ENCODE measurements at places on chromosomes 16 and 17.
A peak's percentile ranks its signal among the peaks of the same experiment; 100 is the strongest.

DNA sequence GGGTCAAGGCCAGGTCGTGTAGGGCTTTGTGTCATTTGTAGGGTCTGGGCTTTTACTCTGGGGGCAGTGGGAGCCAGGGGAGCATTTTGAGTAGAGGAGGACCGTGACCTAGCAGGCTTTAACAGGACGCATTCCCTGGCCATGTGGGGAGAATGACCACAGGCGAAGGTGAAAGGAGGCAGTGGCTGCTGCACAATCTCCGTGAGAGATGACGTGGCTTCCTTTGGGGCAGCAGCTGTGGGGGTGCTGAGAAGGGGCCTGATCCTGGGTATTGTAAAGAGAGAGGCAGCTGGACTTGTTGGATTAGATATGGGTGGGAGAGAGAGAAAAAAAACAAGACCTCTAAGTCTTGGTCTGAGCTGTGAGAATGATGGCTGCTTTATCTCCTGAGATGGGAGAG lies 46.0 kb downstream of the KATNIP start:
- DNase-seq: no peak

- no peak for DNase-seq
Observed at GRCh38 chr17:50252781-50253180, 21.5 kb upstream of the TMEM92 start.

DNA sequence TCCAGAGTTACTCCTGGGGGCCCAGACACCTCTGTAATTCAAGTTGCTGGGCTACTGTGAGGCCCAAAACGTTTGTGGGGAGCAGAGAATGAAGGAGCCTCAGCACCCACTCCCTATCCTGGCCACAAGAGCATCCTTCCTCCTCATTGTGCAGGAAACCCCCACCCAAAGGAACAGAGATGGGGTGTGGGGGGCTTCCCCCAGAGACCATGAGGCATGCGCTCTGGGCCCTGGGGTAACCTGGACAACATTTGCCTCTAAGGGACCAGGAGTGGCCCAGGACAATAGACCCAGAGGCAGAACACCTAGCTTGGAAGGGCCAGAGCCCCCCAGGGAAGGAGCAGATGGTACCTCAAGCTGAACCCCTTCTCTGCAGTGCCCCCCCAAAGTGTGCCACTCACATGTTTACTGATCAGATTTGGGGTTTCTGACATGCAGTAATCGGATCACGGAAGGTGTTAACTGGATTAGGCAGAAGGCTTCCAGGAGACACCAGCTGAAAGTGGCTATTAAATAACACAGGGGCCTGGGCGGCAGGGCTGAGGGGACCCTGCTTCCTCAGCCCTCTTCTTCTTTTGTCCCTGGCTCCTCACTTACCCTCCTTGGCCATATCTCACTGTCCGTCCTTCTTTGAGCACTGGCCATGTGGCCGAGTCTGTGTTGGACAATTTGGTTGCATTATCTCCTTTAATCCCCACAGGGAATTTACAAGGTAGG lies 50.8 kb downstream of the SDK2 start:
- no peak for DNase-seq

GRCh38 chr17:7021993-7022778 lies 664 bp upstream of the BCL6B start:
- DNase-seq: peak; percentile 72

GRCh38 chr17:4209611-4210010 lies 54.2 kb downstream of the ANKFY1 start:
- no peak for DNase-seq

DNA sequence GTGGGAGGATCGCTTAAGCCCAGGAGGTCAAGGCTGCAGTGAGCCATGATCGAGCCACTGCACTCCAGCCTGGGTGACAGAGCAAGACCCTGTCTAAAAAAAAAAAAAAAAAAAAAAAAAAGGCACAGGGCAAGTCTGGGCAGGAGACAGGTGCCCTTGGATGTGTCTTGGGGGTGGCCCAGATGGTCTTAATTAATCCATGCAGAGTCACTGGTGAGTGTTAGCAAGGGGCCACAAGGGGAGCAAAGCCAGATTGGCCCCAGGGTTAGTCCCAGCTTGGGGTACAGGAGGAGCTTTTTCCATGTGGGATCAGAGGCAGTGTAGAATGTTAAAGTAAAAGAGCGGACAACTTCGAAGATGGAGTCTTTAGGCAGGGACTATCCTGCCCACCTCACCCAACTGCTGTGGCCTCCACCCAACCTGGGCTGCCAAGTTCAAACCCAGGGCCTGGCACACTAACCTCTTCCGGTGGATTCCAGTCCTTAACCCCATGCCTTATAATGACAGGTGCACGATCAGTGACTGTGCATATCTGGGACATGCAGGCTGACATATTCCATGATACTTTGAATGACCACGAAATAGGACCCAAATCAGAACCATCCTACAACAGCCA lies 32.2 kb upstream of the MFSD6L start:
- DNase-seq: no peak

GRCh38 chr17:42017866-42018200 lies 594 bp upstream of the DNAJC7 start:
- DNase-seq: no peak

GRCh38 chr17:41012326-41013120 lies 3.6 kb upstream of the KRTAP3-1 start:
- DNase-seq: no peak

DNA sequence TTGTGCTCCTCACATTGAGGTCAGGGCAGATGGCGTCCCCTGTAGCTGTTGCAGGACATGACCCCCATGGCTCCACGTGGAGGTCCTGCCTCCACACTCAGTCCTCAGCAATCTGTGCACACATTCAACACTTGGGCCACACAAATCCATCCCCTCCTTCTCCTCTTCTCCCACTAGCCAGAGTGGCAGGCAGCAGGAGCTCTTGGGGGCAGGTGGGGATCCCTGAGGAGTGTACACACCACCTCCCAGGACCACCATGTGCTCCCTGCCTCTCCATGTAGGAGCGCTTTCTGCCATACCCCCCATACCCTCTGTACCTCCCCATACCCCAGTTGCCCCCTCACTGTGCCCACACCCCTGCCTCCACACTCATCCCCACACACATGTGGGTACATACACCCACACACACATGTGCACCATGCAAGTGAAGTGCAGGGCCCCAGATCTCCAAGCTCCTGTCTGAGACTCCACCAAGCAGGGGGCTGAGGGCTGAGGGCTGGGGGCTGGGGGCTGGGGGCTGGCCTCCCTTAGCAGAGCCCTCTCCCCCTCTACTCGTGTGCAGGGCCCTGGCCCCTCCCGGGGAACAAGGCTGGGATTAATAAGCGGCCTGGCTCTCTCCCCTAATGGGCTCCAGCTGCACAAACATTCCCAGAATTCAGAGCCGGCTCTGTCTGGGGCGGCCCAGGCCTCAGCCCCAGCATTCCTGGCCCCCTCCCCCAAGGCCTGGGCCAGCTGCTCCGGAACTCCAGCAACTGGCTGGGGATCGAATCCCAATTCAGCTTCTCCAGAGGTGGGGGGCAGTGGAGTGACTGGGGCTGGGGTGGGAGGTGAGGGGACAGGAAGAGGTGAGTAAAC lies 48.2 kb upstream of the MEIOC start:
- no peak for DNase-seq

Measured in activated T-helper 9 cell treated with anti-CD3 and anti-CD28 coated beads, Interleukin-2, amount 50 U/mL, for 16 hours (primary cell).